ENCODE measurements at places on chromosomes 2 and 18.

DNA sequence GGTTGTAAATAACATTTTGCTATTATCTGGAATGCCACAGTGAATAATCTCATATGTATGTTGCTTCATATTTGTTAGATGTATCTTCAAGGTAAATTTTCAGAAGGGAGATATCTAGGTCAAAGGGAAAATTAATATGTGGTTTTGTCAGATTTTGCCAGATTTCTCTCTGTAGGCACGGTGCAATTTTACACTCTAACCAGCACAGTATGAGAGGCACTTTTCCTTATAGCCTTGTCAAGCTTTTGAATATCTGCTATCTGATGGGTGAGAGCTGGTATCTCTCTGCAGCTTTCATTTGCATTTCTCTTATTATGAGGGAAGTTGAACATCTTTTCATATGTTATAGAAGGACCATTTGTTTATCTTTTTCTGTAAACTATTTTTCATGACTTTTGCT is 175.7 kb upstream of the PGAP1 start:
- DNase-seq: no peak

DNA sequence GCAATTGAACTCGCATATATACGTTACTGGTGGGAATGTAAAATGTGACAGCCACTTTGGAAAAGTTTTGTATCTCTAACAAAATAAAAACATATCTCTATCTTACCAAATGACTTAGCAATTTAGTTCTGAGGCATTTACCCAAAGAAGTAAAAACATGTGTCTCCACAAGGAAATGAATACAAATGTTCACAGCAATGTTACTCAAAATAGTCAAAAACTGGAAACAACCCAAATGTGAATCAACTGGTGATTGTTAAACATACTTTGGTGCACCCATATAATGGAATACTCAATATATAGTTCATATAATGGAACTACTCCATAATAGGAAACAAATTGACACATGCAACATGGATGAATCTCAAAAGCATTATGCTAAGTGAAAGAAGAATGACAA is 70.4 kb upstream of the DNER start:
- no peak for DNase-seq

- no peak for DNase-seq
Observed at GRCh38 chr2:232436381-232437194, 19.4 kb upstream of the ALPI start.

DNA sequence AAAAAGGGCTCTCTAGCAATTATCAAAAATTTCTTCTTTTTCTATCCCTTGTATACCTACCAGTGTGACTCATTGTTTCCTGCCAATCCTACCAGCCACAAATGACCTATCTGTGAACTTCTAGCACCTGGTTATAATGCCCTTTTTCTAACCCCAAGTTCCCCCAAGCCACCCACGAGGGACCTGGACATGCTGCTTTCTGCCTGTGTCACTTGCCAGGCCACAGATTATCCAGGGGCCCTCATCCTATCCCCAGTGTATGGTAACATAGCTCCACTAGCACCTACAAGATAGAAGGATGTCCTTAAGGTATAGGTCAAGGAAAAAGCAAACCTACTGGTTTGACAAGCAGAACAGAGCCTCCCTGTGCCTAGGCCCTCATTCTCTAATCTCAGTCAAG is 26.8 kb downstream of the AAK1 start:
- no peak for DNase-seq

GRCh38 chr2:88003074-88003755 is 13.1 kb downstream of the RNU2-63P start:
- no peak for DNase-seq

DNA sequence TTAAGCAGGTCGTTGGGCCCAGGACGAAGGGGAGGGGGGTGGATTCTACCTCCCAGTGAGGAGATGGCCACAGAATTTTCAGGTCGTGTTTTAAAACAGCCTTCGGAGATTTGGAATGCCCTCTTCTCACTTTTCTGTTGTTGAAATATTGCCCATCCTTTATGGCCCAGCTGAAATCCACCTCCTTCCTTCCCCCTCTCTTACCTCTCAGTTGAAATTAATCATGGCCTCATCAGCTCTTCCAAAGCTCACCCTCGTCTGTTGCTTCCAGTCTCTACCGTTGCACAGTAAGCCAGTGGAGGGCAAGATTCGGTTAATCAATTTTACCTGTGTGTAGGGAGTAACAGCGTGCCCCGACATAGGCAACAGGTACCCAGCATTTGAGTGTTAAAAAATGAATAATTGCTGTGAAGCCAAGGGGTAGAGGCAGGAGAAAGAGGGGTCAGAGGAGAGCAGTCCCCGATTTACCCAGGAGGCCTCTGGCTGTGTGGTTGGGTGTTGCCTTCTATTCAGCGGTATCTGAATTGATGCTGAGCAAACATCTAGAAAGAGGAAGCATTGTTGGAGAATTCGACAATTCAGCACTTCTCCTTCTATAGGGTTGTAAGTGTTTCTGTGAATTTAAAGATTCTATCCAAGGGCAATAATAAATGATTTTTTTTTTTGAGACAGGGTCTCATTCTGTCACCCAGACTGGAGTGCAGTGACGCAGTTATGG is 8.6 kb upstream of the PDIA6 start:
- no peak for DNase-seq

DNA sequence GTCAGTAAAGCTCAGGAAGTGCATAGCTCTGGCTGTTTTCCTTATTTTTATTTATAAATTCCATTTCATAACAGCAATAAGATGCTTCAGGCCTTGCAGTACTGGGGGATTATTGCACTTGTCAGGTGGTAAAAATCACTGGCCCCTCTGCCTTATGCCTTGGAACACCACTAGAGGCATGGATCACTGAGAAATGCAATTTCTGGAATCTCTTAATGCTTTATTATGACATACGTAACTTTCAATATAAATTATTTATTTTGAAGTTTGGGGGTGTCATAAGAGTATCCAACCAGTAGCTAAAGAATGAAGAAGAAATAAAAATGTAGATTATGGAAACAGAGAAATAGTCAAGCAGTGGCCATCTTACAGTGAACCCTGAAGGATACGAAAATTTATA is 183.1 kb downstream of the FIGN start:
- no peak for DNase-seq

- DNase-seq: no peak
Observed at GRCh38 chr2:235539773-235540172, 45.9 kb downstream of the AGAP1 start.

DNA sequence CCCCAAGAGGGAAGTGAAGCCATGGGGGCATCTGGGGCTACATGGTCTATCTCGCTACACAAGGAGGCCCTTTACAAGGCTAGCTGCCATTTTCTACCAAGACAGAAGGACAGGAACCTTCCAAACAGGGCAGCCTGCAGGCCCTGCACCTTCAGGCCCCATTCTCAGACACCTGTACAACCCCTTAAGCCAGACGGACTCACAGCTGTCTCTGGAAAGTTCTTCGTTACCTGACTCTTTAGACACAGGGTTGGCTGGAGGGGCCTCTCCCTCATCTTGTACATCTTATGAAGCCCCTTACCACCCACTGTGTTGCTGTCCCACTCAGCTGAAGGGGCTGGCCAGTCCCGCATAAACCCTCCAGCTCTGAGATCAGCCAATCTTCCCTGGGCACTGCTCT is 17.2 kb downstream of the TMEM127 start:
- DNase-seq: no peak

All from activated CD4-positive, alpha-beta T cell treated with anti-CD3 and anti-CD28 coated beads, Interleukin-2, amount 50 U/mL, for 24 hours (primary cell).